Prostate gland (tissue), 2 donors: ENCODE measurements at places on chromosomes 7 and 10.

- no peak for DNase-seq
Measured at GRCh38 chr7:111172564-111173257, 81.8 kb downstream of the LRRN3 start.

- DNase-seq: no peak
Measured at GRCh38 chr10:95429639-95430038, 131.5 kb downstream of the SORBS1 start.

DNA sequence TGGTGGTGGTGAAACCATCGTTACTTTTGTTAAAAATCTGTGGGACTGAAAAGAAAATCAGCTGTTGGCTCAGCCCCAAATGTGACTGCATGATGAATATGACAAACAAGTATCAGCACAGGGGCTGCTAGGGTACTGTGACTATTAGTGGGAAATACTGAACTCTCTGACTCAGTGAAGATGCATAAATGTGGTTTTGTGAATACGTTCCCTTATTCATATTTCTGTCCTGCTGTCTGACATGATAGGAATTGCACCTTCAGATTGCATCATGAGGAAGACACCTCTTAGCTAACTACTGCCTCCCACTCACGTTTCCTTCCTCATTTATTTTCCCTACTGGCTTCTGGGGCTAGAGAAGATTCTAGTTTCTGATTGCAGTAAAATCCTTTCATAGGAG, 1.4 kb downstream of the CLEC5A start:
- no peak for DNase-seq

- DNase-seq: no peak
Measured at GRCh38 chr10:51066231-51066630, 8.1 kb upstream of the PRKG1 start.

DNA sequence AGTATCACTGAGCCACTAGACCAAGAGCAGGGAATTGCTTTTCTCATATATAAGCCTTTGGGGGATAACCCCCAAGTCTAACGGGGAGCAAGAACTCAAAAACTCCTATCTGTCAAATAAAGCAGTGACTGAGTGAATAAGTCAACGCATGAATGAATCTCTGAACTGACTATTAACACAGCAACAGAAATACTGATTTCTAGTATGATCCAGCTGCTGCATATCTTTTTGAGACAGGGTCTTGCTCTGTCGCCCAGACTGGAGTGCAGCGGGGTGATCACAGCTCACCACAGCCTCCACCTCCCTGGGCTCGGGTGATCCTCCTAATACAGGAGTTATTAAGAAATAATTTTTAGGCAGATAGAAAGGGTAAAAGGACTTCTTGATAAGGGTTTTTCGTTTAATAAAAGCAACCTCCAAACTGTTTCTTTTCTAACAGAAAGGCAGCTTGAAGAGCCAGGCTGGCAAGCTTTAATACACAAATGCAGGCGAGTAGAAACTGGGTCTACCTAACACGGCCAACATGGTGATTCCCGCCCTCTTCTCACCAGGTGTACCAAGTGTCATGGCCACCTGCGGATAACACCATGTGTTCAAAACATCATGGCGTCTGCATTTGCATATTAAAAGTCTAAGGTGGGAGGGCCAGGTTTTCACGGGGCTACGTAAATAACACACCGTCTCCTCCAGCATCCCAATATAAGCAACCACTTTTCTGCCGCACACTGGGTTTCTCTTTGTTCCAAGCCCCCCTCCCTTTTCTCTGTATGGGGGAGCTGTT, 631.9 kb downstream of the PARD3 start:
- DNase-seq: no peak

DNA sequence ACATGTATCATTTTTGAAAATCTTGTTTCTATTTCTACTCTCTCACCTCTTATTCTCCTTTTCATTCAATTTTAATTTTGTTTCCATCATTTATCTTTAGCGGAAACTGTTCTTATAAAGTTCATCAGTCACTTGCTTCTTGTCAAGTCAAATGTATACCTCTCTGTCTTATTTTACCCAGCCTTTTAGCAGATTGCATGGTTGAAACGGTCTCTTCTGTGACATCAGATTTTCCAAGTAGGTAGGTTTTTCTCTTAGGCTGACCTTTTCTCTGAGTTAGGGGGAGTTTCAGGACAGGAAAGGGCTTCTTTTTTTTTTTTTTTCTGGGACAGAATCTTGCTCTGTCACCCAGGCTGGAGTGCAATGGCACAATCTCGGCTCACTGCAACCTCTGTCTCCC, 195.5 kb downstream of the CDK14 start:
- no peak for DNase-seq

GRCh38 chr10:113282564-113282963, 270.3 kb upstream of the HABP2 start:
- no peak for DNase-seq

DNA sequence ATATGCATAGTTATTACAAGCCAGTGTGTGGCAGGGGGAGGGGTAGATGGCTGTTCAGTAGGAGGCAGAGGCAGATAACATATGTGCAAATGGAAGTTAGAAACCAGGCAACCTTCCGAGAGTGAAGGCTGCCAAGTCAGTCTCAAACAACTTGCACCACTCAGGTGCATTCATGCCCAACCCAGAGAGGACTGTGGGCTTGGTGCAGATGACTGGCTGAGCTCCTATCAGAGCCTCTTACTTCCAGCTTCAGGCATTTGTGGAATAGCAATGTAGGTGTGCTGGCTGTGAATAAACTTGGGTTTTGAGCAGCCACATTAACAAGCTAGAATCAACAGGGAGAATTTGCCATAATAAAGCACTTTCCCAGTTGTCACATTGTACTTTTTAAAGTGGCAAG, 789.8 kb downstream of the PHTF2 start:
- no peak for DNase-seq

DNA sequence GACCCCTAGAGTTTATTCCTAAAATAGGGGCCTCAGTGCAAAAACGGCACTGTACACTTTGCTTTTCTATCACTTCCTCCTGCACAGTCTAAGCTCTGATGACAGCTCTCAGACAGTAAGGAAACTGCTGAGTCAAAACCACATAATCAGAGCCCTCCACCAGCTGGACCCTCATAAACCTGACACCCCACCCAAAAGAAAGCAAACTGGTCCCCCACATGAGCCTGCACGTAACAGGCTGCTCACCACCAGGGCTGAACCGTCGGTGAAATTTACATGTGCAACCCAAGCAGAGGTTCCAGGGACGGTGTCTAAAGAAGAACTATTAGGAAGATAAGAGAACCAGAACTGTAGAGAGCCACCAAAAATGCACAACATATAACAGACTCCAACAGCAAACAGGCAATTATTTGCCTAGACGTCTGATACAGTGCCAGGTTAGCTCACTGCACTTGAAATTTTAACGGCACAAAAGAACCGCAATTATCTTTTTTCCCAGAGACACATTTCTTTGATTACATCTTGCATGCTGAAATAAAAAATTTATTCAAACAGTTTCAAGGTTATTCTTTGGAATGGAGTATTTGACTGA, 19.6 kb downstream of the SGMS1 start:
- DNase-seq: no peak

DNA sequence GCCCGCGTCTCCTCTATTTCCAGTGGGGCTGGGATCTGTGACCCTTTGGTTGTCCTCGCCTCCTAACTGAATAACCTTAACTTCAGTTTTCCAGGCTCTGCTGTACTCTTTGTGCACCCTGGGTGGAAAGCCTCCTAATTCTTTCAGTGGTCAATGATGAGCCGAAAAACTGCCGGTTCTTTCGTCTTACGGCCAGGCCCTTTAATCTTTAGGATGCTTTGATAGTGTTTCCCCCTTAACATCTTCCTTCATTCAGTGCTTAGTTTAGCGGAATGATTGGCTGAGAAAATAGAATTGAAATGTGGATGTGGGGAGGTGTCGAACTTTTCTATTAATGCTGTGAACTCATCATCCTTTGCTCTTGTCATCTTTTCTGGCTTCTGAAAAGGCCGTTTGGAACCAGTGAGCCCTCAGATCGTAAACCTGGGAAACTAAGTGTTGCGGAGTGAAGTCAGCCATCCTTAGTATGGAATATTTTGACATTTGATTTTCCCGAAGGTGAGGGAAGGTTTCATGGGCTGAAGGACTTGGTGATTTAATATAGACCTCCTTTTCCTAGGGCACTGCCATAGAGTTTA, 847 bp downstream of the GARS1 start:
- no peak for DNase-seq

GRCh38 chr10:43193496-43194080, 55.3 kb downstream of the CSGALNACT2 start:
- no peak for DNase-seq

DNA sequence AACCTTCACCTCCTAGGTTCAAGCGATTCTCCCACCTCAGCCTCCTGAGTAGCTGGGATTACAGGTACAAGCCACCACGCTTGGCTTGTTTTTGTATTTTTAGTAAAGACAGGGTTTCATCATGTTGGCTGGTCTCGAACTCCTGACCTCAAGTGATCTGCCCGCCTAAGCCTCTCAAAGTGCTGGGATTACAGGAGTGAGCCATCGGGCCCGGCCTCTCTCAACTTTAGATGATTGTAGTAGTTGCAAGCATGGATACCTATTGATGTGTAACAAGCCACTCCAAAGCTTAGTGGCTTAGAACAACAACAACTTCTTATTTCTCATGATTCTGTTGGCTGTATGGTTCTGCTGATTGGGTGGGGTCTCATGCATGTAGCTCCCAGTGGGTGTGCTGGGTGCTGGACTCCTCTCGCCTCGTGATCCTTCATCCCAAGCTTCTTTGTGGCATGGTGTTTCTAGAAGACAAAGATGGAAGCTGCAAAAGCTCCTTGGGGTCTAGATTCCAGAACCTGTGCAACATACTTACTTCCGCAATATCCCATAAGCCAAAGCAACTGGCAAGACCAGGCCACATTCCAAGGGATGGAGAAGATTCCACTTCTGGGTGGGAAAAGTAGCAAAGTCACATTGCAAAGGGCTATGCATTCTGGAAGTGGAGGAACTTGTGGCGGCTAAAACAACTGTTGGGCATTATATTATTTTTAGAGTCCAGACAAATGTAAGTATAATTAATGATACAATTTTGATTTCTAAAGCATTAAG, 37.9 kb downstream of the SKIDA1 start:
- DNase-seq: no peak

DNA sequence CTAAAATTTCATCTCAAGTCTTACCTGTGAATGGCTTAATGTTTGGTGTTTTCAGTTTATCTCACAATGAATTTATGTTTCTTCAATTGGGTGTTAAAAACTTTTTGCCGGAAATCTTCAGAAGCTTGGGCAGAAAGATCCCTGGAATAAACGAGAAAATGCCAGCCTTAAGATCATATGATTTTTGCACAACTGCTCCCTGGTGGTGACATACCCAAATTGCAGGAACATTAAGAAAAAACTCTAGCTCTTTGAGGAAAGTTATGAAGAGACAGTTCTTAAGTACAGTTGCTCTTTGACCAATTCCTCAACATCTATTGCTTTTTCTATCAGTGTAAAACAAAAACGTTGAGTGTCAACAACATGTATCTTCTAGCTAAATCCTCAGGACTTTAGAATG, 48.2 kb upstream of the CREB5 start:
- DNase-seq: no peak
